SJSA1 (cell line): ENCODE measurements at places on chromosomes 1 and 21.

- DNase-seq: no peak
These were observed 13.0 kb downstream of the OSBPL9 start for GRCh38 chr1:51629918-51630317.

- no peak for DNase-seq
These were observed 26.6 kb downstream of the UBE4B start for GRCh38 chr1:10059342-10059718.

DNA sequence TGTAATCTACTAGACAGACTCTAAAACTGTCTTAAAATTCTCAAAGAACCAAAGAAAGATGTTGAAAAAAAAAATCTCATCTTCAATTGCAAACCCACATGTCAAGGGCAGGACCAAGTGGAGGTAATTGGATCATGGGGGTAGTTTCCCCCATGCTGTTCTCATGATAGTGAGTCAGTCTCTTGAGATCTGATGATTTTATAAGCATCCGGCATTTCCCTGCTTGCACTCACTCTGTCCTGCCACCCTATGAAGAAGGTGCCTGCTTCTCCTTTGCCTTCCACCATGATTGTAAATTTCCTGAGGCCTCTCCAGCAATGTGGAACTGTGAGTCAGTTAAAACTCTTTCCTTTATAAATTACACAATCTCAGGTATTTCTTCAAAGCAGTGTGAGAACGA is 257.0 kb downstream of the HHIPL2 start:
- DNase-seq: no peak

GRCh38 chr1:108653431-108654105 is 7.3 kb downstream of the HENMT1 start:
- no peak for DNase-seq

DNA sequence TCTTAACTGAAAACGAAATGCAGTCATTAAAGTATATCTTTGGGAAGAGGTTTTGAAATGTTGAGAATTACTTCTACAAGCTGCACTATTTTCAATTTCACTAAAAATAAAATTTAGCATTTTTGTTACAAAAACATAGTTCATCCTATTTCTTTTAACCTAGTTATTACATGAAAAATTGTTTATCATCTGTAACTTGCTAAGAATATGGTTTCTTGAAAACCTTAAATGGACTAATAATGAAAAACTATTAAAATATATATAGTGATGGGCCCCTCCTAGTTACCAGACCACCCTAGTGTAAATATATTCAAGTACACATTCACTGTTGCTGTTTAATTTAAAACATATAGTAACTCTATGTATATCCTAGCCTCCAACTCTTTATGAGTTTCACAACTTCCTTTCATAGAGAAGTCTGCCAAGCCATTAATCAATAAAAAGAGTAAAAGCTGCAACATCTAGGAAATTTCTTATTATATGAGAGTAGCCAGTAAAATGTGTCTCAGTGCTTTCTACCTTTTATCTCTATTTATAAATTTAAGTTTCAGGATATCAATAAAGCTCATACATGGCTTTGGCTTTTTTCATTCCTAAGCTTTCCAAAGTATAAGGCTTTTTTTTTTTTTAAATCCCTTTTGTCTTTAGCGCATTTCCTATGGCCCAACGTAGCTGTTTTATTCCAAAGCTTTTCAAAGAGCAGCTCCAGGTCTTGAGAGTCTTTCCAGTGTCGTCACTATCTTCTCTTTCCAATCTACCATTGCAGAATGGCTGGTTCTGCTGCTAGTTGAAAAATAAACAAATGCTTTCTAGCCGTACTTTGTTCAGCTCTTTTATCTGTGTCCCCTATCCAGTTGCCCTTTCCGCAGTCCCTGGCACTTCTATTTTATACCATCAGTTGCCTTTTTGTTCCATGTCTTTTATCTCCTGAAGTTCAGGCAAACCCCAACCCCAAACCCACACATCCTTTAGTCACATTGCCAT is 6.5 kb downstream of the IRF2BP2 start:
- DNase-seq: peak; percentile 76

- DNase-seq: no peak
These were observed 654 bp upstream of the ARHGEF2 start for GRCh38 chr1:155978973-155979429.

GRCh38 chr1:82644186-82644915 is 843.6 kb downstream of the ADGRL2 start:
- DNase-seq: no peak

GRCh38 chr1:88685259-88685620 is 1.2 kb downstream of the PKN2 start:
- DNase-seq: peak; percentile 54

- DNase-seq: no peak
These were observed 222.4 kb upstream of the ESRRG start for GRCh38 chr1:216945538-216946080.

- no peak for DNase-seq
These were observed 113.7 kb upstream of the SLC35F3 start for GRCh38 chr1:233790662-233791371.

DNA sequence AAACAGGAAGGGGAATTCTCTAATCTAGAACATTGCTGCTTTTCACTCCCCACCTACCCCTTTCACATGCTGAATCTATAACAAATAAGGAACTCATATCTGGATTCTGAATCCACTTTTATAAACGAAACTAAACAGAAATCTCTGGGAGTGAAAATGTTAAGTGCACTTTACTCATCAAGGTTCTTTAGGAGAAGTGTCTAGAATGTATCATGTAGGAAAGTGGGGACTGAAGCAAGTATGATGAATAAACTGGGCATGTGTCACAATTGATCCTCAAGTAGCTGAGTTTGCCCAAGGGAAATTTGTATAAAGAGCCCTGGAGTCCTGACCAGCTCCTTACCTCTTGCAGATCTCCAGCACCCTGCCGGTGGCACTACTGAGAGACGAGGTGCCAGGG is 19.8 kb downstream of the AVPR1B start:
- no peak for DNase-seq
